Stimulated activated CD4-positive, alpha-beta T cell treated with anti-CD3 and anti-CD28 coated beads, Interleukin-1b, Interleukin-23, amount 100 ng/mL, for 1 hour (primary cell): ENCODE measurements at places on chromosomes 16 and 17.
A peak's percentile ranks its signal among the peaks of the same experiment; 100 is the strongest.

GRCh38 chr17:29753845-29754439 is 131.2 kb upstream of the CORO6 start:
- DNase-seq, result no peak

- no peak for DNase-seq
These were observed 885 bp upstream of the VASN start for GRCh38 chr16:4370570-4371356.

GRCh38 chr17:40870136-40870535 is 3.1 kb upstream of the KRT12 start:
- DNase-seq, result no peak

DNA sequence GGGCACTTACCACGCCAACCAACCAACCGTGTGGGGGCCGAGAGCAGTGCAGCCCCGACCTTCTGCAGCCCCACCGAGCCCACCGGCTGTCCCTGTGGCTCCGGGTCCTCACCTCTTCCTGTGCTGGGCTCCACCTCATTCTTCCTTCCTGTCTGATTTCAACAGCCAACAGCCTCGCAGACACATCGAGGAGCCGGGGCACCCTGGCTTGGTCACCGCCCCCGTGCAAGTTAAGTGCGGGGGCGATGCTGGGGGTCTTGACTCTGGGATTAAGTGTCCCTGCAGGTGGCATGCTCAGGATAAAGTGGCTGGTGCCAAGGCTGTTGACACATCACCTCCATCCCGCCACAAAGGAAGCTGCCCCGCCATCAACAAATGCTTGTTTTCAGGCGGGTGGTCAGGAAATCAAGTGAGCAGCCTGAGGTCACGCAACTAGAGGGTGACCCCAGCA is at the start of gene NLRC3:
Gene NLRC3 (minus strand): TSS at position 102 of the 451 bp plus-strand sequence. CDS start 12,367 bp downstream, outside the sequence.
- DNase-seq, result peak; percentile 6

GRCh38 chr17:61238455-61238933 is 161.1 kb upstream of the TBX2 start:
- no peak for DNase-seq

- DNase-seq, result no peak
These were observed 89.5 kb downstream of the RAP1GAP2 start for GRCh38 chr17:2885733-2886132.

DNA sequence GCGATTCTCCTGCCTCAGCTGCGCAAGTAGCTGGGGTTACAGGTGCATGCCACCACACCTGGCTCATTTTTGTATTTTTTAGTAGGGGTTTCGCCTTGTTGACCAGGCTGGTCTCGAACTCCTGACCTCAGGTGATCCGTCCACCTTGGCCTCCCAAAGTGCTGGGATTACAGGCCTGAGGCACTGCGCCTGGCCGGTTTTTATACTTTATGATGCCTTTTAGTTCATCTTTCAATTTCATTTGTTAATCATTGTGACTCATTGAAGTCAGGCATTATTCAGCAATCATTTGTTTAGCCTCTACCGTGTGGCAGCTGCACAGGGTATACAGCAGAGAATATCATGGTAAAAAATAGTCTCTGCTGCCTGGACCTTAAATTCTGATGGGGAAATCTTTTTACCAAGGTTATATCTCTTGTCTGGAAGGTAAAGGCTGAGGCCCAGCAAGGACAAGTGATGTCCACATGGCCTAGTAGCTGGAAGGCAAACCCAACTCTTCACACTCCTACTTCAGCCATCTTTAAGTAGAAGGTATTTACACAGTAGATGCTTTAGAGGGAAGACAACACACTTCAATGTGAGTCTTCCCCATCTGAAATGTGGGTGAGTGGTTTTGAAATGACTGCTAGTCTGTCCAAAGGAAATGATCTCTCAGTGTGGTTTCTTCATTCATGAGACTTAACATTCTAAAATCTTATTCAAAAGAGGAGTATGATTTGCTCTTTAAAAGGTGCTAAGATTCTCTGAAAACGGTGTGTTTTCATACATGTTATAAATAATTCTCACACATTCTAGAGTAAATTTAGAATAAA is 2.4 kb downstream of the PRPSAP2 start:
- no peak for DNase-seq

DNA sequence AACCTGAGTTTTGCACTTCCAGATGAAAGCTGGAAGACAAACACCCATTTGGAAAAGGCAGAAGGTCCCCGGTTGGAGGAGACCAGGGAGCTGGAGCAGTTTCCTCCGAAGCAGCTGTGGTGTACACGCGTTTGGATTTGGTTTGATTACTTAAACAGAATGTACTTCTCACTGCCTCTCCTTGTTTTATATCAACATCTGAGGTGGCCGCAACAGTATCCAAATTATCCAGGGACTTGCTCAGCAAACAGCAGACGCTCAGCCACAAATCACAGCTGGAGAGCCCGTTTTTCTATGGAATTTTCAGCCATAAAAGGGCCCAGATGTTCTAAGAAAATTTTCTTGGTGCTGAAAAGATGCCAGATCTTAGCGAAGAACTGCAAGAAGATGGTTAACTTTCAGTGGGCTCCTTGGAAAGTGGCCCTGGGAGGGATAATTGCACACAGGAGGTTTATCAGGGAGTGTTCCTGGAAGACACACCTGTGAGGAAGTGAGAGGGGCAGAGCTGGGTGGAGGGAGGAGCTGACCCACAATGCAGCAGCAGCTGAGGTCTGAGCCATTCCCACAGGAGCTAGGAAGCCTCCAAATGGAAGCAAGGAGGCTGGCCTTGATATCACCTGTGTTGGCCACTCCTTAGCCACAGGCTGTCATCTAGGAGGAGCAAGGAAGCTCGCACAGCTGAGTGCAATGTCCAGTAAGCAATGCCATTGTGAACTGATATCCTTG is 28.9 kb upstream of the CDH5 start:
- no peak for DNase-seq

DNA sequence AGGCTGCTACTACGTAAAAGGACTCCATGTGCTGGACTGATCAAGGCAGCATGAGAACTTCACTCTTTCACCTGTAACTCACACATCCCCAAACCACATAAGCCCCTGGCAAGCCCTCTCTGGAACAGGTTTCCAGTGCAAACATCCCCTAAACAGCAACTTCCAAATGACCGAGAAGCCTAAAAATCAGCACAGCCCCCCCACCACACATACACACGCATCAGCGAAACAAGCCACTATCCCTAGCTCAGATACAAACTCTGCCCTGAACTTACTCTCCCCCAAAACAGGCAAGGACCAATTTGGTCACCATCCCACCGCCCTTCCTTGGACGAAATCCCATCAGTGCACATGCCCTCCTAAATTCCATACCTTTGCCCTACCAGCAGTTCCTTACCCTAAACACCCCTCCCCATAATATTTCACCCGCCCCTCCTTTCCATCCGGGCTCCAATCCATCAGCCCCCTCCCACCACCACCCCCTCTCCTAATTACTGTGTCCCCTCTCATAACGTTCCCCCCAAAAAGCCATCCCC is 735 bp downstream of the LSM12 start:
- DNase-seq, result no peak

- DNase-seq, result no peak
These were observed 38.6 kb downstream of the NEUROD2 start for GRCh38 chr17:39569126-39569525.

DNA sequence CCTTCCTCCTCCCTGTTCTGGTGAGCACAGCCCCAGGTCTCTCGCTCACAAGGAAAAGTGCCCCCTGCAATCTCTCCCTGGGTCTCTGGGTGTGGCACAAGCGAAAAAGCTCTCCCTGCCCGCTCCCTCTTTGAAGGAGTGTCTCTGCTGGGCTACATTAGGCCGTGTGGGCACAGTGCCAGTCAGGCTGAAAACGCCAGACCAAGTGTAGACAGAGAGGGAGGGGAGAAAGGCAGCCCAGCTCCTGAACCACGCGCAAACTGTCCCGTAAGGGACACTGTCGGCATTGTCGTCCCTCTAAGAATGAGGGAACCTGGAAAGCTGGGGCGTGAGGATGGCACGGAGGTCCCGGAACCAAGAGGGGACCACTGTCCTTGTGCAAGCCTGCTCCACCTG is 3.9 kb downstream of the SMIM5 start:
- DNase-seq, result no peak

- peak; percentile 70 for DNase-seq
These were observed 1.3 kb downstream of the HBQ1 start for GRCh38 chr16:181565-182021.

DNA sequence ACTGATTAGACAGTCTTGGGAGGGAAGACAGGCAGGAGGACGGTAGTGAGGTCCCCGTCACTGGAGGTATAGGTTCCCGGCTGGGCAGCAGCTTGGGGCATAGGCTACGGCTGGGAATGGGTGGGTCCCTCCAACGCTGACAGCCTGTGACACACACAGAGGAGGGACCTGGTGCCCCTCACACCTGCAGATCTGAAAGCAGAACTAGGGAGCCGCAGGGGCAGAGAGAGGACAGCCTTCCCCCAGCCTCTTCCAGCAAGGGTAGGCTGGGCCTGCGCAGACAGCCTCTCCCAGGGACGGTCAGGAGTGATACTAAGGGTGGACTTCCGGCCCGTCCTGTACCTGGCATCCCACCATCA is 2.0 kb downstream of the P2RX1 start:
- no peak for DNase-seq

DNA sequence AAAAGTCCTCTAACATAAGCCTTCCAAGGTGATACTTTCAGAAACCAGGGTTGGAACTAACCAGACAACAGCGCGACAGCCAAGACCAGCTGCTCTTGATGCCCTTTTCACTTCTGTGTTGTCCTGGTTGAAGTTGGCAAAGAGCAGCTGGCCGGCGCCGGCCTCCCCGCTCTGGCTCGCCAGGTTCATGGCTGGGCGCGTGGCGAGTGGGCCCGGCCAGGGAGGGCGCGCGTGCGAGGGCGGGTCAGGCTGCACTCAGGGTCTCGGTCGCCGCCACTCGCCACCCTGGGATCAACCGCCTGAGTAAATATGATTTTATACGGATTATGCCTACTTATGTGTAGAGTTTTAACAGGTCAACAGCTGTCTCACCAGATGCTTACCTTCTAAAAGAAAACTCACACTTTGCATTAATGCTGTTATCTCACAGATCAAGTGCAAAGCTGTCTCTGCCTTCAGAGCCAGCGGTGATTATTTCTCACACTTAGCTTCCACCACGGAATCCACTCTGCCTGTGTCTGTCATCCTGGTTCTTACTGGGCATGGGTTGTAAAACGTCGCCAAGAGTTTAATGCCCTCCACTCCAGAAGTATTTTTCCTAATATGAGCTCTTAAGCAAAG is 13.5 kb downstream of the KCTD2 start:
- DNase-seq, result no peak

GRCh38 chr17:18184143-18185031 is 759 bp downstream of the ALKBH5 start:
- DNase-seq, result peak; percentile 39

- DNase-seq, result peak; percentile 23
These were observed 27.8 kb downstream of the GNPTG start for GRCh38 chr16:1379304-1380076.

DNA sequence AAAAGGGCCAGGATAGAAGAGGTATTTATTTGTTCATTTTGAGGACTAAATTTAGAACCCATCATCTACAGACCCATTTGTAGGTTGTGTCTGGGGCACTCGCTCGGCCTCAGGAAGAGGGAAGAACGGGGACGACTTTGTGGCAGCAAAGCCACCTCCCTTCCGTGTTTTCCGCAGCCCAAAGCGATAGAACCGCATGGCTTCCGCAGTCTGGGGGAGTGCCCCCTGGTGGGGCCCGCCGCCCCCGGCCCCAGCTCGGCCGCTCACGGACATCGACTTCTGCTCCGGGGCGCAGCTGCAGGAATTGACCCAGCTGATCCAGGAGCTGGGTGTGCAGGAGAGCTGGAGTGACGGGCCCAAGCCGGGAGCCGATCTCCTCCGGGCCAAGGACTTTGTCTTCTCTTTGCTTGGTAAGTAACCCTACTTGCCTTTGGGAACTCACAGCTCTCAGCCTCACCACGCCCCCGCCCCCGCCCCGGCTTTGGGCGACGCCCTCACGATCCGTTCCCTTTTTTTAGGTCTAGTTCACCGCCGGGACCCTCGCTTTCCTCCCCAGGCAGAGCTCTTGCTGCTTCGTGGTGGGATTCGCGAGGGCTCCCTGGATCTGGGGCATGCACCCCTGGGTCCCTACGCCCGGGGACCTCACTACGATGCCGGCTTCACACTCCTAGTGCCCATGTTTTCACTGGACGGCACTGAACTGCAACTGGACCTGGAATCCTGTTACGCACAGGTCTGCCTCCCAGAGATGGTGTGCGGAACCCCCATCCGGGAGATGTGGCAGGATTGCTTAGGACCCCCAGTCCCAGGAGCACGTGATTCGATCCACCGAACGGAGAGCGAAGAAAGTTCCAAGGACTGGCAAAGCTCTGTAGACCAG is 681 bp downstream of the TMEM102 start:
- peak; percentile 18 for DNase-seq

DNA sequence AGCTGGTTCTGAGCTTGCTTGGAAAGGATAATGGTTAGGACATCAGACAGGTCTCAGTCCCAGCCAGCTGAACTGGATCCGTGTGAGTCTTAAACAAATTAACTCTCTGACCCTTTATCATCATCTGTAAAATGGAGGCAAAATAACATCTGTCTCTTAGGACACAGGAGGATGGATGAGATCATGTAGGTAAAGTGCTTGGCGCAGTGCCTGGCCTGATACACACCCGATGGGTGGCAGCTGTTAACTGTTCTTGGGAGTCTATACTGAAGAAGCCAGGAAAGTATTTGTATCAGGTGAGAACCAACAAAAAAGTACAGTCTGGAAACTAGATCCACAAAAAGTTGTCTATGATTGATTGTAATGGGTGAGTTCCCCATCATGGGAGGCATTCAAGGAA is 188.6 kb downstream of the C16orf78 start:
- DNase-seq, result no peak

DNA sequence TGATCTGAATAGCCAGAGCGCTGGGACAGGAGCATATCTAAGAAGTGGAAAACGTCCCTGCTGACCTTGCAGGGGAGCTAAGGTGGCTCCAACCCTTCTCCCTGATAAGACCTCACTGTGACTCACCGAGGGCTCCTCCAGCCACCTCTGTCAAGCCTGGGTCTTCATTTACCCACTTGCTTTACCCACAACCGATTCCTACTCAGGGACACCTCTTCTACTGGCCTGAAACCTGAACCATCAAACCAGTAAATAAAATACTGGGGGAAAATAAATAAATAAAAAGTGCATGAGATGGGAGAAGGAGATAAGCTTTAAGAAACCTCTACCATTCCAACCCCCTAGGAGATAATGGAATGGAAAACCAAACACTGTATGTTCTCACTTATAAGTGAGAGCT is 80.2 kb upstream of the ALOX12 start:
- DNase-seq, result no peak

DNA sequence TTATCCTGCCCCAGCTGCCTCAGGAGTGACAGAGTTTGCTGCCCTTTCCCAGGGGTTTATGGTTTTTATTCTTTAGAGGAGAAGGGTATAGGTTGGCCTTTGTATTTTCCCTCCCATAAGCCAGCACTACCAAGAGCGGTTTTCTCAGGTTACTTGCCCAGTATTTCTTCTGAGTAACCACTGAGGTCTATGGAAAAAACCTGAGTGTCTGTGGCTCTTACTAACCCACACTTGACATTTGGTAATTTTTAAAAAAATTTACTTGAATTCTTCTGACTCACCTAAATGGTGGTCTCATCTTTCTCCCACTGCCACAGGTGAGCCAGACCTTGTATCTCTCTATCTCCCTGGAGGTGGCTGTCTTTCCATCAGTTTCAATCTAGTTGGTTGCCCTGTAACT is 6.0 kb downstream of the SLC7A6 start:
- DNase-seq, result no peak

- DNase-seq, result no peak
These were observed 1.2 kb downstream of the EVI2A start for GRCh38 chr17:31320241-31320640.
